HAP-1 (cell line): ENCODE measurements at places on chromosomes 11 and 22.
A peak's percentile ranks its signal among the peaks of the same experiment; 100 is the strongest.

GRCh38 chr11:47592970-47593369 is 1.2 kb downstream of the C1QTNF4 start:
- DNase-seq, result no peak

GRCh38 chr11:44893846-44894617 is 56.7 kb downstream of the TP53I11 start:
- peak; percentile 37 for DNase-seq

- DNase-seq, result no peak
Measured at GRCh38 chr11:126996036-126996804, 4.3 kb downstream of the KIRREL3 start.

GRCh38 chr11:94048032-94048709 is 27.0 kb downstream of the HEPHL1 start:
- no peak for DNase-seq

DNA sequence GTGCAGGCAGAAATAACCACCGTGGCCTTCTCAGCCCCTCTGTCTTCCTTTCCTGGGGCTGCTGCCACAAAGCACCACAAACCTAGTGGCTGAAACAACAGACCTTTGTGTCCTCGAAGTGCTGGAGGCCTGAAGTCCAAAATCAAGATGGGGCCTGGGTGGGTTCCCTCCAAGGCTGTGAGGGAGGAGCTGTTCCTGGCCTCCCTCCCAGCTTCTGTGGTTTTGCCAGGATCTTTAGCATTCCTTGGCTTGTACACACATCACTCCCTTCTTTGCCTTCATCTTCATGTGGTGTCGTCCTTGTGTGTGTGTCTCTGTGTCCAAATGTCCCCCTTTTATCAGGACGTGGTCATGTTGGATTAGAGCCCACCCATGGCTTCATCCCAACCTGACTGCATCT is 29.0 kb upstream of the PARVG start:
- DNase-seq, result no peak

GRCh38 chr22:22937894-22938480 is 50.4 kb downstream of the IGLL5 start:
- DNase-seq, result no peak

DNA sequence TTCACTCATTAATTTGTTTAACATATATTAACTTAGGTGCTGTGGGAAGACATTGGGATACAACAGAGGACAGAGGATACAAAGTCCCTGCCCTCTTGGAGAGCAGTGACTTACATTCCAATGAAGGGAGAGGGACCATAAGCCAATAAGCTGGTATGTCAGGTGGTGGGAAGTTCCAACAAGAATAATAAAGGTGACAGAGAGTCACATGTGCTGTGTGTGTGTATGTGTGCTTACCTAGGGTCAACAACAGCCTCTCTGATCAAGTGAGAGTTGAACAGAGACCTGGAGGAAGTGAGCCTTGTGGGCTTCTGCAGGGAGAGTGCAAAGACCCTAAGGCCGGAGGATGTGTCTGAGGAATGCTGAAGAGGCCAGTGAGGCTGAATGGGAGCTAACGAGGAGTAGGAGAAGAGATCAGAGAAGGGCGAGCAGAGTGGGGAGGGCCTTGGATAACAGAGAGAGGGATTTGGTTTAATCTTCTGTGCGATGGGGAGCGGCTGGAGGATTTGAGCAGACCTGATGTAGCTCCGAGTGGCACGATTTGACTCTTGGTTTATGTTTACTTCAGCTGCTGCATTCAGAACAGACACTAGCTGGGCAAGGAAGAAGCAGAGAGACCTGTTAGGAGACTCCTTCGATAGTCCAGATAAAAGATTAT is 35.3 kb downstream of the MAP6 start:
- no peak for DNase-seq

DNA sequence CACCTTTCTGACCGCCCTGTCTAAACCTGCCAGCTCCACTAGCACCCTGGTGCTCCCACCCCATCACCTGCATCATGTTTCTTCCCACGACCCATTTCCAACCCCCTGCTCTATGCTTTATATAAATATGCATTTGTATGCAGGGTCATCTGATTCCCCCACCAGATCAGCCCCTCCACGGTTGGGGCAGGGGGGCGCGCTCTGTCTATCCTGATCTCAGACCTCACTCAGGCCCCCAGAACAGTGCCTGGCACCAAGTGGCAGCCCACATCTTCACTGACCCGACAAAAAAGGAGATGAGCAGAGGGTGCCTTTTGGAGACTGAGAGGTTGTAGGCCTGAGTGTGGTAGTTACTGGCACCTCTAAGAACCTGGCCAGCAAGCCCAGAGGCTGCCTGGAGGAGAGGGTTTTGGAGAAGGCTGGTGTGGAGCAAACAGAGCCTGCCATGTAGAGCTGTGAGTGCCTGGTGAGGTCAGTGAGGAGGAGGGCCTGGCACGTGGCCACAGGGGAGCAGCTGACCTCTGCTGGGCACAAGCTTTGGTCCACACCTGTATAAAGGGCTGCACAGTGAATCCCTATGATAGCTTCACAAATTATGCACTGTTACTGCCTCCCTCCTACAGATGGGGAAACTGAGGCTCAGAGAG is 86.3 kb upstream of the RTL6 start:
- no peak for DNase-seq

DNA sequence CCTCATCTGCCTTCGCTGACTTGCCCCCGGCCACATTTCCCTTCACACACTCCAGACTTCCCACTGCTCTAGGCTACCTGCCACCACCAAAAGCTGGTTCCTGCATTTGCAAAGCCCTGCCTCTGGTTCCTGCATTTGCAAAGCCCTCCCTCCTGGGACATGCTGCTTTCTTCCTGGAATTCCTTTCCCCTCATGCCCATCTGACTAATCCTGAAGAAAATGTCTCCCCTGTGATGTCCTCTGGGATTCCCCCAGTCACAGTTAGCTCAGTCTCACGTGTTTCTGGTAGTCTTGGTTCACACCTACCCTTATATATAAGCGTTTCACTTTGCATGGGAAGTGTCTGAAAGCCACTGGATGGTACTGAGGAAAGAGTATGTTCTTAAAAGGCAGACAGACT is 206.9 kb downstream of the DBX1 start:
- DNase-seq, result peak; percentile 24

- no peak for DNase-seq
Measured at GRCh38 chr22:19620742-19621371, 93.4 kb upstream of the SEPTIN5 start.
